Occipital lobe (tissue), 3 donors: ENCODE measurements at places on chromosomes 6 and 20.

DNA sequence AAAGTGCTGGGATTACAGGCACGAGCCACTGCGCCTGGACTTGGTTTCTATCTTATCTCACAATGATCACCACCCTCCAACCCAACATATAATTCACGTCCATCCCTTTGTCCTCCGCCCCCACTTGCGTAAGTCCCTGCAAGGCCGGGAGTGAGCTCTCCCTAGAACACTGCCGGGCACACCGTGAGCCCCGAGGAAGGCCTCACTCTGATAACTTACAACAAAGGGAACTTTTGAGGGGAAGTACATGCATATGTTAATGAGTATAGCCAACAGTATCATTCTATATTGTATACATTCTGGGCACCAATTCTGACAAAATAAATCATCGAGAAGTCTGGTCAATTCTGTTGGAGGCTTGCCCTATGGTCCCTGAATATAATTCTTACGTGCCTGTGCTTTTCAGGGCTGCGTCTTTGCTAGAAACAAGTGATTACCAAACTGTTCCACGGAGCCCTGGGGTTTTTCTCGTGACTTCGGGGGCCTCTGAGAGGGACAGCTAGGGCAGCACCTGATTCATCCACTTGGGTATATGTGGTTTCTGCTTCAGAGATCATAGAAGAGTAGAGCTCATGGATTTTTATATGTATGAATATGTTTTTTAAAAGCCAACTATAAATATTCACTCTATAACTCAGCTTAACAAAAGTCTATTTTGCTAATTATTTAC lies 469.8 kb upstream of the AGPAT4 start:
- no peak for DNase-seq

DNA sequence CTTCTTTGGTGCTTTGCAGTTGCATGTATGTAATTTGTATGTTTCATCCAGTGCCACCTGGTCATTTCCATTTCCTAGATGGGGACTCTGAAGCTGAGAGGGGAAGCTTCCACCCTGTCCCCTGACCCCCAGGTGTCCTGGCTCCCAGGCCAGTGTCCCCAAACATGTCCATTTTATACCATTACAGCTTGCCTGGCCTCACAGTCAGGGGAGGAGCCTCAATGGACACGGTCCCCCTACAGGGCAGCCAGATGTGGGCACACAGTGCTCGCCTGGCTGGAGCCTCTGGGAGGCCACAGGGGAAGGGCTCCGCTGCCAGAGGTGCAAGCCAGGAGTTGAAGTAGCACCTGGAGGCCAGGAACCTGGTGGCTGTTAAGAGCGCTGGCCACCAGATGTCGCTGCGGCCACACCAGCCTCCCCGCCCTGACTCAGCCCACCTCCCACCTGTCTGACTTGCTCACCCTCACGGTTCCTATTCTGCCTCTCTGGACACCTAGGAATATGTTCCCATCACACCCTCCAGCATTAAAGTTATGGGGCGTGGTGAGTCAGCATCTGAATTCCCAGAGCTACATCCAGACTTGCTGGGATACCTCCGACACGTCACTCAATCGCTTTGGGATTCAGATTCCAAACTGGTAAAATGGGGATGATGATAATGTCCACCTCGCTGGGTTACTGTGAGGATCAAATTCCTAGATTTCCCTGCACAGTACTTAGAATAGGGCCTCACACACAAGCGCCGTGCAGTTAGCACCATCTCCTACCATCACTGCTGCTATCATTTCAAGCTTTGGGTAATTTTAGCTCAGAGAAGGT lies 107.4 kb downstream of the SULF2 start:
- DNase-seq: no peak

DNA sequence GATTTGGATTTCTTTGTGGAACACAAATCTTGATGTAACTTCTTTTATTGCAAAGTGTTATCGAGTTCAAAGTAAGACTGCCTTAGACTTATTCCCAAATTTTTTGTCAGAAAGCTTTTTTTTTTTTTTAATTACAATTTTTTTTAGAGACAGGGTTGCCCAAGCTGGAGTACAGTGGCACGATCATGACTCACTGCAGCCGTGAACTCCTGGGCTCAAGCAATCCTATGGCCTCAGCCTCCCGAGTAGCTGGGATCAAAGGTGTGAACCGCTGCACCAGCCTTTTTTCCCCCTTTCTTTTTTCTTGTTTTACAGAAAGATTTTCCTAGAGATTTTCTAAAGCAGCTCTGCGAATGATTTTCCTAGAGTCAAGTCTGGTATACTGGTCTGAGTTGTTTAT lies 2.8 kb downstream of the RIOK1 start:
- no peak for DNase-seq

GRCh38 chr20:50272030-50272723 lies 81.5 kb downstream of the CEBPB start:
- DNase-seq: no peak

DNA sequence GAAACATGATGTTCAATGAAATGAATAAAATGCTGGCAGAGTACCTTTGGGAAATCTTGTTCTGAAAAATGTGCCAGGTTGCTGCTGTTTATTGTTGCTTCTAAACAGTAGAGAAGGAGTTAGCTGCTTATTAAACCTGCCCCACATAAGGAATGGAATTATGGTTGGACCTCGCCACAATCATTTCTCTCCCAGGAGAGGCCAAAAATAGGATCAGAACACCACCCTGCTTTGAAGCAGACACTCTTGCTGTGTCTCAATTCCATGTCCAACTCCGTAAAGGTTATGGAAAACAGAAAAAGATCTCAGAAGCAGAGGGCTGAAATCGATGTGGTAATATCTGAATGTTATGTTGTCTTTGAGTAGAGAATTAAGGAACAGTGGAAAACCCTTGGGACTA lies 27.9 kb downstream of the AFG1L start:
- no peak for DNase-seq

GRCh38 chr6:6003621-6004366 lies 2.9 kb downstream of the NRN1 start:
- DNase-seq: no peak

- DNase-seq: no peak
These were observed 29.2 kb downstream of the ERMARD start for GRCh38 chr6:169780571-169781091.

DNA sequence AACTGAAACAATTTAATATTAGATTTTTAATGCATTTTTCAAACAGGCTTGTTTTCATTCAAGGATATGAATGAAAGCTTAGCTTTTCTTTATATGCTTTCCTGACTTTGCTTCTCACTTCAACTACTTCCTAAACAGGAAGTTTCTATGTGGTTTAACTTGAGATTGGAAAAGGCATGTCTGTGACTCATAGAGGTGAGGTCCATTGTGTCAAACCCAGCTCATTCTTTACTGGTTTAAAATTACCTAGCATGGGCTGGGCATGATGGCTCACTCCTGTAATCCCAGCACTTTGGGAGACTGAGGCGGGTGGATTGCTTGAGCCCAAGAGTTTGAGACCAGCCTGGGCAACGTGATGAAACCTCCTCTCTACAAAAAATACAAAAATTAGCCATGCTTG lies 34.4 kb downstream of the EFHC1 start:
- DNase-seq: no peak

GRCh38 chr20:58833921-58834320 lies 16.8 kb downstream of the GNAS-AS1 start:
- no peak for DNase-seq

GRCh38 chr20:8287340-8287739 lies 155.3 kb downstream of the PLCB1 start:
- DNase-seq: no peak

DNA sequence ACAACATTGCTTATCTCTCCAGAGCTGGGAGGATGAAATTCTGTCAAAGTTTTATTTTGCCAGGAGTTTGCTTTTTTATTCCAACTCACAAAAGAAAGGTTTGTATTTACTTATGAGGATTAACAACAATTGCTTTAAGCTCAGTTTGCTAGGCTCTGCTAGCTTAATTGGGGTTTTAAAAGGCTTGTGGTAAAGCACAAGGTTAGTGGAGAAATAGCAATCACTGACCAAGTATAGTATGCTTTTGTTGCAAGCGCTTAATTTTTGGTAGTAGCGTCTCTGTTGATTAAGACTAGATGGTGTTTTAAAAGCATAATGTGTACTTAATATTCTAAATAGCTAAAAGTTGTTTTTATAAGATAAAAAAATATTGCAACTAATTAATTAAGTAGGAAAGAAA lies 45.7 kb downstream of the TINAG start:
- no peak for DNase-seq

GRCh38 chr6:167233490-167233889 lies 57.6 kb upstream of the UNC93A start:
- no peak for DNase-seq

DNA sequence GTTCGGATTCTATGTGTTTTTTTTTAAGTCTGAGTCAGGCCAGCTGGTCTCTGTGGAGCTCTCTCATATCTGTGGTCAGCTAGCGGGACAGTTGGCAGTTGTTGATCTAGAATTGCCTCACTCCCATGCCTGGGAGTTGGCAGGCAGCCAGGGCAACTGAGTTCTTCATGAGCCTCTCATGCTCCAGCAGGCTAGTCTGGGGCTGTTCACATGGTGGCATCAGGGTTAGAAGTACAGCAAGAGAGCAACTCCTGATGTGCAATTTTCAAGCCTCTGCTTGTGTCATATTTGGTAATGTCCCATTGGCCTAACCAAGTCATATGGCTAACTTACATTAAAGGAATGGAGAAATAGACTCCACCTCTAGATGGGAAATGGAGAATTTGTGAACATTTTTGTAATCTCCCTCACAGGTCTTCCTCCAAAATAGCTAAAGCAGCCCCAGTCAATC lies 6.7 kb upstream of the IFT52 start:
- DNase-seq: peak; percentile 39

GRCh38 chr6:18087396-18088165 lies 34.9 kb downstream of the NHLRC1 start:
- DNase-seq: no peak

- no peak for DNase-seq
These were observed 56.5 kb upstream of the FUT9 start for GRCh38 chr6:95959261-95959660.
